ENCODE measurements at places on chromosomes 5 and 9.

GRCh38 chr5:14063138-14063537, 80.0 kb upstream of the TRIO start:
- no peak for DNase-seq

DNA sequence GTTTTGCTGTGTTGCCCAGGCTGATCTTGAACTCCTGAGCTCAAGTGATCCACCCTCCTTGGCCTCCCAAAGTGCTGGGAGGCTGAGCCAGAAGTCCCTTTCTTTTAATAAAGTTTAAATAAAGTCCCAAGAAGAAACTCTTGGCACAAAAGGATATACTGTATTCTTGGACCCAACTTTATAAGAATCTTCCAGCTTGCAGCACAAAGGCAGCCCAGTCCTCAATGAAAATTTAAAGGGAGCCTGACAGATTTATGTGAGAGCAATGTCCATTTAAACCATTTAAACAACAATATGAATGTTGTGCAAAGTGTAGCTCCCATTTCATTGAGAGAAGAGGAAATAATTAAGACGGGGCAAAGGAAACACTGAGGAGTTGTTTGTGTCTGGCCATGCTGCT, 217.0 kb downstream of the DOCK8 start:
- no peak for DNase-seq

- no peak for DNase-seq
These were observed 19.3 kb upstream of the RXRA start for GRCh38 chr9:134306636-134307600.

DNA sequence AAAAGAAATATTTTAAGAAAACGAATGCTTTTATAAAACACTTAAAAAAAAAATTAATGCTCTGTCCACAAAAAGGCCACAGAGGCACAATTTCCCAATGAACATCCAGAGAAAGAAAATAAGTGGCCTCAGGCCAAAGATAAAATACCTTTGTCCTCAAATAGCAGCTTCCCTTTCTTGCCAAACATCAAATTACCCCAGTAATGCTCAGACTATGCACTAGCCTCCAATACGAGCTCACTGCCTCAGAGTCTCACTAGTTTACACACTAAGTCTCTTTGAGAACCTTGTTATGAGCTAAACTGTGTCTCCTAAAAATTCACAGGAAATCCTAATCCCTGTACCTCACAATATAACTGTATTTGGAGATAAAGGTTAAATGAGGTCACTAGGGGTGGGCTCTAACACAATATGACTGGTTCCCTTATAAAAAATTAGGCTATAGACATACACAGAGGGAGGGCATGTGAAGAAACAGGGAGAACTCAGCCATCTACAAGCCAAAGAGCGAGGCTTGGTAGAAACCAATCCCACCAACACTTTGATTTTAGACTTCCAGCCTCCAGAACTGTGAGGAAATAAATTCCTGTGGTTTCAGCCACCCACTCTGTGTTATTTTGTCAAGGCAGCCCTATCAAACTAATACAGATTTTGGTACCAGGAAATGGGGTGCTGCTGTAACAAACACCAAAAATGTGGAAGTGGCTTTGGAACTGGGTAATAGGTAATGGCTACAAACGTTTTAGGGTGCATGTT, 4.4 kb downstream of the MPDZ start:
- DNase-seq, result no peak

GRCh38 chr9:21806644-21807043, 4.2 kb downstream of the MTAP start:
- DNase-seq, result no peak

DNA sequence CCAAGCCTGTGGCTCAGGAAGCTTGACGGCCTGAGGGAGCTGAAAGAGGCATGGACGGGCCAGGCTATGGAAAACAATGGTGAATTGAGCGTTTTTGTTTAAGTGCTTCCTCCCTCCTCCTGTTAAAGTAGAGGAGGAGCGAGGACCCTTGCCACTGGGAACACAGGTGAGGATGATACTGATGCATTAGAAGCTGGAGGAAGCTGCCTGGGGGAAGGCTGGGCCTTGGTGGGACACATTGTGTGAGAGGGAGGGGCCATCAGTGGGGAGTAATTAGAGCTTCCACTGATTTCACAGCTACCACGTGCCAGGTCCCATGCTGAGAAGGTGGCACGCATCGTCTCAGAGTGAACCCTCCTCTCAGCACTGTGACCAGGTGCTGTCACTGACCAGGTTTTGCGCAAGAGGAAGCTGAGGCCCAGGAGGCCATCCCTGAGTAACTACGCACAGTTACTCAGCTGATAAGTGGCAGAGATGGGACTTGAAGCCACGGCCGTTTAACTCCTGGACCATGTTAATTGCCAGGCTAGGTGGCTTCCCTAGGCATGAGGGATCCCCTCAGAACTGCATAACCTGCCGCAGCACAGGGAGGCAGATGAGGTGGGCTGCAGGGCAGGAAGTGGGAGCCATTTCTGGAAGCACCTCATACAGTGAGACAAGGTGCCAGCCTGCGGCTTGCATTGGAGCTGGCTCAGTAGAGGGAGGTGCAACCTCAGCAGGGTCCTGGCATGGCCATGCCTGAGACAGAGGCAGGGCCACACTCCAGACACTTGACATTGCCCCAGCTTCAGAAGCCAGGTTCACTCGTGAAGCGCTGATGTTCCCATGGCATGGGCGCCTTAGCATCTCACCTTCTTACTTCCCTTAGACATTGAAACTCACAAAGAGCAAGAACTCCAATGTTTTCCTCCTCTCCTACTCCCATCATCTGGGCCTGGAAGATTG, 195.3 kb upstream of the MVB12B start:
- DNase-seq, result no peak

GRCh38 chr5:2753452-2754420, 2.3 kb upstream of the IRX2 start:
- DNase-seq, result no peak

DNA sequence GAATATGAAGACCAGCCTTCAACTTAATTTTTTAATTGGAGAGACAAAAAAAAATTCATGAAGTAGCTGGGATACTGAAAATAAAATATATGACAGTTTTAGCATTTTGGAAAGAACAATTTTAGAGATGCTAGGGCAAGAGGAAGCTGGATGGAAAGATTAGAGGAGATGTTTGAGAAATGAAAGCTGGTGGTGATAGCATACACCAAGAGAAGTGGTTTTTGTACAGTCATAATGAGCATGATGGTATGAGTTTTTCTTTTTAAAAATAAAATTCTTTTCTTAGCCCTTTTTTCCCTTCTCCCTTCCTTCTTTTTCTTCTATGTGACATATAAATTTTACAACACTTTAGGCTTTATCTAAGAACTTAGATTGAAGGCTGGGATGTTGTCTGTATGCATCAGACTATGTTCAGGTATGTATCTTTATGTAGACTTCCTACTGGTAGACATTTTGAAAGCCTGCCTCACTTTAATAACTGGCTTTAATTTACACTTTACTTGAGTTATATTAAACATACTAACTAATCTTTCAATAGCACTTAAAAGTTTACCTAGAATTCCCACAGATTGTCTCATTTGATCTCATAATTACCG, 522.5 kb downstream of the TLE4 start:
- no peak for DNase-seq

GRCh38 chr5:171906703-171907590, 99.5 kb downstream of the FBXW11 start:
- DNase-seq, result no peak

- no peak for DNase-seq
These were observed 12.6 kb downstream of the LIFR start for GRCh38 chr5:38543886-38544285.

GRCh38 chr9:79564105-79564504, 7.7 kb upstream of the TLE4 start:
- no peak for DNase-seq

DNA sequence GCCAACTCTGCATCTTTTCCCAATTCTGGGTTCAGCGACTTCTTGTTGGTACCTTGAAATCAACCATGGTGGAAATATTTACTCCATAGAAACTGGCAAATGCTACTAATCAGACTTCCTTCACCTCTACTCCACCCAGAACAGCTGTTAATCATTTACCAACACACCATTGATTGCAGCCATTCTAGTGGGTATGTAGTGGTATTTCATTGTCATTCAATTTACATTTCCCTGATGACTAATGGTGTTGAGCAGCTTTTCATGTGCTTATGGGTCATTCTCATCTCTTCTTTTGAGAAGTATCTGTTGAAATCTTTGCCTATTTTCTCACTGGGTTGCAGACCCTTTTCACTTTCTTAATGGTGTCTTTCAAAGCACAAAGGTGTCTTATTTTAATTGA, 122.4 kb upstream of the MSX2 start:
- no peak for DNase-seq

DNA sequence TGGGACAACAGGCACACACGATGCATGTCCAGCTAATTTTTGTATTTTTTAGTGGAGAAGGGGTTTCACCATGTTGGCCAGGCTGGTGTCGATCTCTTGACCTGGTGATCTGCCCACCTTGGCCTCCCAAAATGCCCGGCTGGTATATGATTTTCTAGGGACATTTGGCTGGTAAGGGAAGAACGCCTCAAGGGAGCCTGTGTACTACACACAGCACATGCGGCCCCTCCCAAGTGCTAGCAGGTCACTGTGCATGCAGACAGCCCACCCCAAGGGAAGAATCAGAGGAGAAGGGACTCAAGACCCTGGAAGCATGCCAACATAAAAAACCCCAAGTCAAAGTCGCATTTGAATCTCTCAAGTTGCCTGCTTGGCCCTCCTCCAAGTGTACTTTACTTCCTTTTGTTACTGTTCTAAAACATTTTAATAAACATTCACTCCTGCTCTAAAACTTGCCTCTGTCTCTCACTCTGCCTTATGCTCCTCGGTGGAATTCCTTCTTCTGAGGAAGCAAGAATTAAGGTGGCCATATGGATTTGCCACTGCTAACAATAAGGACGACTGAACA, 24.3 kb upstream of the OTULINL start:
- DNase-seq, result no peak

- no peak for DNase-seq
These were observed 440.9 kb downstream of the DIRAS2 start for GRCh38 chr9:90201766-90202165.

- DNase-seq, result no peak
These were observed 5.1 kb downstream of the IGFBPL1 start for GRCh38 chr9:38419181-38419580.

GRCh38 chr5:170809551-170809950, 26.0 kb downstream of the GABRP start:
- no peak for DNase-seq

DNA sequence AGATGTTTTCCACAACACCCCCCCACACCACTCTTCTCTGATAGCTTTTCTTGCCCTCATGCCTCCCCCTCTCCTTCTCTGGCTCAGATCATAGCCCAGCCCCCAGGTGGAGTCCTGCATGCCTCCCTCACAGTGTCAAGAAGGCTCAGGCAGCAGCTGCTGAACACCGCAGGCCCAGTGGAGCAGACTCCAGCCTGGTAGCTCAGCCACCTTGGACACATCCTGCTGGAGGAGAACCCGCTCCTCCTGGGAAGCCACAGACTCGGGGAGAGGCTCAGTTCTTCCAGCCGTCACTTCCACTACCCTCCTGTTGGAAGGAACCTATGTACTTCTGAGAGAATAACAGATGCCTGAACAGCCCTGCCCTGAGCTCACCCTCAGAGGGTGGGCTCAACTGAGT, 143.4 kb downstream of the SPOCK1 start:
- DNase-seq, result no peak

GRCh38 chr5:164934039-164934438, 1428.6 kb downstream of the MAT2B start:
- no peak for DNase-seq

GRCh38 chr5:27315363-27316270, 277.2 kb upstream of the CDH9 start:
- no peak for DNase-seq

- DNase-seq, result no peak
These were observed 60.3 kb downstream of the HSPA4 start for GRCh38 chr5:133112026-133112660.

All from activated CD4-positive, alpha-beta T cell treated with anti-CD3 and anti-CD28 coated beads, Interleukin-2, amount 50 U/mL, for 24 hours (primary cell).